ENCODE measurements at places on chromosomes 12 and 14. TPM values are rescaled to one million over a fixed set of nuclear protein-coding genes. Genes with fewer than 3 reads are reported as not detected.

- H3K4me1 ChIP-seq = peaks cover 3% of the 10 kb centered on the region
- H3K27me3 ChIP-seq = no peaks in the 10 kb centered on the region
- no peak overlapping the region for H3K4me3 ChIP-seq
- no peak for DNase-seq
- no peak overlapping the region for H3K27ac ChIP-seq
- peaks cover 5% of the 10 kb centered on the region for H3K36me3 ChIP-seq
Observed at GRCh38 chr14:72801836-72802587, 91.9 kb downstream of the DPF3 start.

DNA sequence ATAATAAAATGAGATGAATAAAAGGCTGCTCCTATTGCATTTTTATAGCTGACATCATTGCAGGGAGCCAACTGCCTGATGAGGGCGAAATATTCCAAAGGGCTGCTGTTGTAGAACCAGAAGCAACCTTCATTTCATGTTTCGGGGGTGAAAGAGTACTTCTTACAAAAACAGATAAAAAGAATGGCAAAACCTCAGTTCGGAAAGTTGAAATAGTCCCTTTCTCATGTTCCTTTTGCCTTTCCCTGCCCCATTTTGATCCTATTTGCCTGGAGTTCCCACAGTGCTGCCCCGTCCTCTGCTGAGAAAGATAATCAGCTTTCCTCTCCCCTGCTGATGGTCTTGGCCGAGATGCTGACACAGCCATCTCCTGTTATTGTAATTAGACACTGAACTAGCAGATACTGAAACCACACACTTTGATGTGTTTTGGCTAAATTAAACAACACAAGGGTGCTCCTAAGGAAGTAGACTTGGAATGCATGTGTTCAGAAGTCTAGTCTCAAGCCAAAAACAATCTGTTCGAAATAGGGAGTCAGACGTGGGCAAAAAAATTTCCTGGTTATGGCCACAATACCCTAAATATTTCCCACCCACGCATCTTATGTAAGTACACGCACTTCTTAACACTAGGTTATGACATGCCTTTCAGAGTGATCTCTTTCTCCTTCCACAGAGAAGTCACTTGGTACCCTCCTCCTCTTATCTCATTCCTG is 117.2 kb downstream of the PPM1H start:
- H3K4me3 ChIP-seq = no peak overlapping the region
- peaks cover 2% of the 10 kb centered on the region for H3K36me3 ChIP-seq
- no peak for DNase-seq
- H3K27ac ChIP-seq = no peak overlapping the region
- peaks cover 34% of the 10 kb centered on the region for H3K27me3 ChIP-seq

DNA sequence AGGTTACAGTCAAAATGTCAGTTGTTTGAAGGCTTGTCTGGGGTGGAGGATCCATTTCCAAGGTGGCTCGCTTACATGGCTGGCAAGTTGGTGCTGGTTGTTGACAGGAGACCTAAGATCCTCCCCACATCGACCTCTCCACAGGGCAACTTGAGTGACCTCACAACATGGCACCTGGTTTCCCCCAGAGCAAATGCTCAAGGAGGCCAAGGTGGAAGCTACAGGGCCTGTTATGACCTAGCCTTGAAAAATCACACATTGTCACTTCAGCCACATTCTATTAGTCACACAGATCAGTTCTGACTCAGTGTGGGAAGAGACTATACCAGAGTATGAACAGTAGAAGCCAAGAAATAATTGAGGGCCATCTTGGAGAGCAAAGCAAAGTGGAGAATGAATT is 11.3 kb upstream of the GNG2 start:
- DNase-seq = no peak
- peak overlapping the region; percentile 99 for H3K27ac ChIP-seq
- H3K4me1 ChIP-seq = peaks cover 27% of the 10 kb centered on the region
- H3K36me3 ChIP-seq = no peaks in the 10 kb centered on the region

GRCh38 chr12:56014205-56014604 is 6.6 kb upstream of the IKZF4 start:
- H3K4me1 ChIP-seq = peaks cover 5% of the 10 kb centered on the region
- DNase-seq = no peak
- H3K4me3 ChIP-seq = no peak overlapping the region
- H3K27ac ChIP-seq = peak overlapping the region; percentile 19

GRCh38 chr14:22448035-22448904 is 140.8 kb downstream of the DAD1 start:
- no peaks in the 10 kb centered on the region for H3K36me3 ChIP-seq
- H3K27ac ChIP-seq = no peak overlapping the region
- DNase-seq = no peak
- H3K27me3 ChIP-seq = no peaks in the 10 kb centered on the region
- no peaks in the 10 kb centered on the region for H3K4me1 ChIP-seq
- no peak overlapping the region for H3K4me3 ChIP-seq

GRCh38 chr14:94115631-94116030 is 5.1 kb downstream of the IFI27 start:
- DNase-seq = no peak
- no peaks in the 10 kb centered on the region for H3K36me3 ChIP-seq
- peaks cover 57% of the 10 kb centered on the region for H3K27me3 ChIP-seq

GRCh38 chr14:44657696-44658388 is 150.8 kb upstream of the FSCB start:
- H3K27me3 ChIP-seq = no peaks in the 10 kb centered on the region
- H3K36me3 ChIP-seq = no peaks in the 10 kb centered on the region
- no peak overlapping the region for H3K27ac ChIP-seq
- DNase-seq = no peak

- H3K36me3 ChIP-seq = no peaks in the 10 kb centered on the region
- H3K4me3 ChIP-seq = no peak overlapping the region
- no peak for DNase-seq
- H3K27ac ChIP-seq = no peak overlapping the region
Observed at GRCh38 chr12:41264281-41264680, 76.2 kb downstream of the PDZRN4 start.

DNA sequence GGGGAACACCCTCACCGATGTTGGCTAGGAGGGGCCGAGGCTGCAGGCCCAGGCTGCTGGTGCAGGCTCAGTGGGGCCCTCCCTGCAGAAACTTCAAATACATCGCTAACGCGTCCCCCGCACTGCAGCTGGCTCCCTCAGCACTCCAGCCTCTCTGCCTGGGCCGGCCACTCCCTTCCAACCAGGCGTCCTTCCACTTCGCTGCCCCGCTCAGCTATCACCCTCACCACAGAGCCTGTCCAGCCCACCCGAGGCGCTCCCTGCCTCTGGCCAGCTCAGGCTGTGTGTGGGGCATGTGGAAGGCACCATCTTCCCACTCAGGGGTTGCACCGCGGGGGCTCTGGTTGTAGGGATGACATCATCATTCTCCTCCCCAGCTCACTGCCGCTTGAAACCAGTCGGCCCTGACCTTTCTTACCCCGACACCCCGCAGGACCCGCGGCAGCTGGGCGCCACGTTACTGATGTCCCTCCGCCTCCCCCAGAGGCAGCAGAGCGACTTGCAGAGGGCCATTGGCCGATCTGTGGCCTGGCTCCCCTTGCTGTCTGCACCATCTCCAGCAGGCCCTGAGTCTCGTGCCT is 199.9 kb upstream of the RTL1 start:
- no peak overlapping the region for H3K27ac ChIP-seq
- DNase-seq = no peak
- peaks cover 20% of the 10 kb centered on the region for H3K27me3 ChIP-seq
- H3K36me3 ChIP-seq = no peaks in the 10 kb centered on the region
- H3K4me3 ChIP-seq = no peak overlapping the region

GRCh38 chr12:82414926-82415325 is 56.6 kb downstream of the METTL25 start:
- no peak overlapping the region for H3K4me3 ChIP-seq
- H3K27me3 ChIP-seq = no peaks in the 10 kb centered on the region
- no peak overlapping the region for H3K27ac ChIP-seq
- no peaks in the 10 kb centered on the region for H3K4me1 ChIP-seq
- H3K36me3 ChIP-seq = no peaks in the 10 kb centered on the region

DNA sequence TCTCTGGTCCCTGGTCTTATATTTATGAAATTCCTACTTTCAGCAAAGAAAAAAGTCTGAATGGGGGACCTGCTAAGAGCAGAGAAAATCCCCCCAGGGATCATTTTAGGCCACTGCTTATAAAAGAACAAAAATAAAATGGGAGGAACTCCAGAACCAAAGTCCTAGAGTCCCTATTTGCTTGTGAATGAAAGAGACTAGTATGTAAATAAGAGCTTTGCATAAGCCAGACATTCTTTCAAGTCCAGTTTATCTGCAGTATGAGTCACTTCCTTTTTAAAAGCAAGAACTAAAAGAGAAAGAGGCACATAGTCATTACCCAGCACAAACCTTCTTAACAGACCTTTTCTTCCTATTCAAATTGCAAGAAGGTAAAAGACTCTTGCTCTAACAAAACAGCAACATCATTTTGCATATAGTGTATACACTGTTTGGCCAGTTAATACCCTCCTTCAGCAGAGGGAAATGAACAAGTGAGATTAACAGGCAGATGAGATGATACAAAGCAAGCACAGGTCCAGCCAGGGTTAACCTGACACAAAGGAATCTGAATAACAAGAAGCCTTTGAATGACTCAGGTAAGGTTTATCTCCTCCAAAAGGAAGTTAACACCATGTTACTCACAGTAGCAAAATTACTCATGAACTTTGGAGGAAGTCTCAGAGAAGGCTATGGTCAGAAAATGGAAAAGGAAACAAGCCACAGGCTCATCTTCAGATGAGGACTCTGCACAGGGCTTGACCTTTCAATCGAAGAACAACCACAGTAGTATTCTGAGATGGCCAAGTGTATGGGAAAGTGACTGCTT is 87.3 kb downstream of the PHLDA1 start:
- H3K4me3 ChIP-seq = no peak overlapping the region
- H3K27ac ChIP-seq = peak overlapping the region; percentile 84
- H3K36me3 ChIP-seq = no peaks in the 10 kb centered on the region
- no peak for DNase-seq

DNA sequence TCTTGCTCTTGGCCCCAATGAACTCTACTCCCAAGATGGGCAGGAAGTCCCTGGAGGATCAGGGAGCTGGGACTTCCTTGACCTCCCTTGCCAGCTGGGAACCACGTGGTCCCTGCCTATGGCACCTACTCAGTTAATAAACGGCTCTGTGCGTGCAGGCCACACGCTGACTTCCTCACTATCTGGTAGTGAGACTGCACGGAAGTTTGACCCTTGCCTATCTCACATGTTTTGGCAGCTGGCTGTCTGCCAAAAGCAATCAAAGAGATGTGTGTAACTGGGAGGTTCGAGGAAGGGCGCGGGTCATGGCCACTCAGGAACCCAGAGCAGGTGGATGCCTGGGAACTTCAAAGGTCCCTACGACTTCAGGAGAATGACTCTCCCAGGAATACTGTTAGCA is 57.9 kb downstream of the RFLNA start:
- no peak overlapping the region for H3K27ac ChIP-seq
- no peak overlapping the region for H3K4me3 ChIP-seq
- H3K27me3 ChIP-seq = no peaks in the 10 kb centered on the region
- no peak for DNase-seq

GRCh38 chr12:5034603-5035002 is 9.1 kb upstream of the KCNA5 start:
- H3K36me3 ChIP-seq = no peaks in the 10 kb centered on the region
- H3K27ac ChIP-seq = no peak overlapping the region
- peaks cover 46% of the 10 kb centered on the region for H3K27me3 ChIP-seq
- H3K4me3 ChIP-seq = no peak overlapping the region

PRR4 gene
- total RNA-seq = 1.8 TPM

PGF gene
- not detected for total RNA-seq

PRB2 gene
- not detected for total RNA-seq

FITM1 gene
- total RNA-seq = 1.9 TPM

MUCL1 gene
- total RNA-seq = not detected

NTN4 gene
- total RNA-seq = 7.6 TPM

CDKN1B gene
- 252 TPM for total RNA-seq

All from T-helper 17 cell (primary cell).